ENCODE measurements at places on chromosomes 4 and X.

GRCh38 chrX:15675490-15675921 lies 10.9 kb upstream of the CLTRN start:
- DNase-seq, result peak; percentile 77

DNA sequence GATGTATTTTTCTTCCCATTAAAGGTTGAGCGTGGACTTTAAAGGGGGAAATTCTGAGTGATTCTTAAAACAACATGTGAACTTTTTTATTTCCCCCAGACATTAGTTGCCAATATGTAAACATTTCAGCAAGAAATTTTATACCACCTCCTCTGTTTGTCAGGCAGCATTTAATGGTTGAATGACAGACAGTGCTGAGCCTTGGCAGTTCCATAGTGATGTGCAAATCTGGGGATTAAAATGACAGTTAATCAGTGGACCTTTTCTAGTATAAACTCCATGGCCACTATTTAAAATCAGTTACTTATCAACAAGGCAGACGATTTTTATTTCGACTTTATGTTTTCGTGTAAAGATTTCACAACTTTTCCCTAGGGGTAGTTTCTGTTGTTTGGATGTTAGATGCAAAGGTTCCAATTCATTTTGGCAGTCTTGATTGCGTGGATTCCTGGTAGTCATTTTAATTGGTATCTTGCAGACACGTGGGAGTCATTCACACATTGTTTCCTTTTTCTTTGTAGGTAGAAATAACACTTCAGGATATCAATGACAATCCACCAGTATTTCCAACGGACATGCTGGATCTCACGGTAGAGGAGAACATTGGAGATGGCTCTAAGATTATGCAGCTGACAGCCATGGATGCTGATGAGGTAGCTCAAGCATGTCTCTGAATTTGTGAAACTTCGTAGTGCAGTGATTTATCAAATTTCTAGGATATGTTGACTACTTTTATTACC lies 83.7 kb downstream of the FAT4 start:
- DNase-seq, result no peak

DNA sequence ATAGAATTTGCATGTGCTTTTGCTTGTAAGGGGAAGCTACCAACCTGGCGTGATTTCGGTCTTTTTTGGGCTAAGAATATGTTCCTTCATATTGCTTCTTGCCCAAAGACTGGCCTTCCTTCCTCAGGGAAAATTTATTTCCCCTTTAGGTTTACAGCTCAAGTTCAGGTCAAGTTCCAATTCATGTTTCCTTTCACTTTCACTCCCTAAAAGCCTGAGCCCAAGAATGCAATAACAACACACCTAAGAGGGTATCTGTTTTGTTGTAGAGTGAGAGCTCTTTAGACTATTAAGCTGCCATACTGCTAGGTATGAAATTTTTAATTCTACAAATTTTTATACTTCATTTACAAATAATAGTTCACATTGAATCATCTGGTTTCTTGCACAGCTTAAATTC lies 299.6 kb downstream of the TLL1 start:
- DNase-seq, result no peak

DNA sequence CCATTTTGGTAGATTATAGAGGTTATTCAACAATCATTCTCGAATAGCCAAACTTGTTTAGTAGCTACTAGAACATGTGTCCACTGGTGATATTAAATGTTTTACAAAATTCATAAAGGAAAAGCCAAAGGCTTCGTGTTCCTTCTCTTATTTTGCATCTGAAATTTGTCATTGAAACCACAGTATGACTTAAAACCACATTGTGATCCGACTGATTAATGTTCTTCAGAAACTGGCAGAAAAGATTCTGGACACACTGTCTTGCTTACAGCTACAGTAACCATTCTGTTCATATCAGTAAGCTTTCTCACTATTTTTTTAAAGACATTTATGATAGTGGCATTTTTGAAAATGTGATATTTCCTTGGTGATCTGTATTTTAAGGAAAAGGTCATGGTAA lies 2.6 kb upstream of the SMARCA1 start:
- DNase-seq, result no peak

DNA sequence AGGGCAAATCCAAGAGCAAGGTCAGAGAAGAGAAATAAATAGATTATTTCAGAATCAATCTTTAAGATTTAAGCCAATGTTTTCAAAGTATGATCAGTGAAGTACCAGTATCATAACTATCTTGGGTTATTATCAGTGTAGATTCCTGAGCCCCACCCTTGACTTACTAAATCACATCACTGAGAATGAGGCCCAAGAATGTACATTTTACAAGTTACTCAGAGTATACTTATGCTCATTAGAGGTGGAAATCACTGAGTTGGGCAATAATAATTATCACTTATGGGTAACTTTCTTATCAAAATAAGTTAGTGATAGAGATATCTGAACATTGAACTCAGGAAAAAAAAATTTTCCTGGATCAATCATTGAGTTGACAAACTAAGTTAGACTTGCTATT lies 121.6 kb upstream of the NOCT start:
- DNase-seq, result no peak

DNA sequence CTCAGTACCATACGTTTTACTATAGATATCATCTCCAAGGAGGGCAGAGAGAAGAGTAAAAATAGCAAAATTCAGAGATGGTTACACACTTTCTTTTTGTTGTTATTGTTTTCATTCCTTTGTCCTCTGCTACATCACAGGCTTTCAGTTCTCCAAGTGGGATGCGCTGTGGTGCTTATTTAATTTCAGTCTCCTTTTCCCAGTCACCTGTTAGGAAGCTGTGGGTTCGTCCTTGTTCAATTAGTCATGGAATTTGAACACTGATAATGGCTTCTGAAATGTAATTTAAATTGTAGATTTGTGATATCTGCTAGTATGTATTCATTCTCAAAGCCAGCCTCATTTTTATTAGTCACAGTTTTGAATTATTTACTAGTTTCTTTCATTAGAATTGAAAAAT lies 38.8 kb upstream of the DHRSX start:
- no peak for DNase-seq

GRCh38 chrX:29792335-29792734 lies 423.0 kb upstream of the MAGEB2 start:
- no peak for DNase-seq

- DNase-seq, result no peak
Observed at GRCh38 chrX:113392355-113392754, 551.7 kb upstream of the AMOT start.

GRCh38 chrX:40392599-40392998 lies 188.2 kb upstream of the ATP6AP2 start:
- no peak for DNase-seq

DNA sequence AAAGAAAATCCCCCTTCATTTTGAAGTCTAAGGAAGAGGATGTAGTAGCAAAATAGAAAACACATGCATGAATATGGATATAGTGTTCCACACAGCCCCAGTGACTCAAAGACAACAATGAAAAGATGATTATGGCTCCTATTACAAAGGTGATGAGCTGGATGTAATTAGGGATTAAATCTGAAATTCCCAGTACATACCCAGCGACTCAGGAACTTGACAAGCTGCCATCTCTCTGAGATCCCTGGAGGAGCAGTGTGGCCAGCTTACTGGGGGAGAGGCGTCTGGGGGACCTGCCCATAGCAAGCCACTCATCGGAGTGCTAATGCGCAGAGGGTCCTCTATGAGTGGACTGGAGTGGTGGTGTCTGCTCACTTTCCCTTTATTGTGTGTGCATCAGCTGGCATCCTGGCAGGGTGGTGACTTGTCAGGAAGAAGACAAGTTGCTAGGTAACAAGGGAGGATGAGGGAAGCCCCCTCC lies 42.7 kb upstream of the MGST2 start:
- DNase-seq, result no peak

- DNase-seq, result no peak
Observed at GRCh38 chr4:170581322-170581721, 491.6 kb upstream of the AADAT start.

DNA sequence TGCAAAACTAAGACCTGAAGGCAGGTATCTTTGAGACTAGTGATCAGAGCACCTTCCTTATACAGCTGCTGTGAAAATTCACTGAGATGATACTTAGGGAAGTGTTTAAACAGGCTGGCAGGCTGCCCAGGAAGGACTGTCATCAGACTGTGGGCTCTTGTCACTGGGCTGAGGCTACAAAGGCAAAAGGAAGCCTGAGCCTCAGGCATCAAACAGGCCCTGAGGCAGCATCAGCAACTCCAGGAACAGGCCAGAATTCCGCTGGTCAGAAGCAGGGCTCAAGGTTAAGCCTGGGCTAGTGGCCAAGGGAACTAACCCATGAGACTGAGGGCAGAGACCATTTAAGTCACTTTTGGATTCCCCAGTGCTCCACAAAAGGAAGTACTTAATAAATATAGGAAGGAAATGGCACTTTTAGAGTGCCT lies 12.8 kb downstream of the PJA1 start:
- DNase-seq, result no peak

- DNase-seq, result no peak
Observed at GRCh38 chr4:163161536-163162205, 5.0 kb downstream of the NAF1 start.

DNA sequence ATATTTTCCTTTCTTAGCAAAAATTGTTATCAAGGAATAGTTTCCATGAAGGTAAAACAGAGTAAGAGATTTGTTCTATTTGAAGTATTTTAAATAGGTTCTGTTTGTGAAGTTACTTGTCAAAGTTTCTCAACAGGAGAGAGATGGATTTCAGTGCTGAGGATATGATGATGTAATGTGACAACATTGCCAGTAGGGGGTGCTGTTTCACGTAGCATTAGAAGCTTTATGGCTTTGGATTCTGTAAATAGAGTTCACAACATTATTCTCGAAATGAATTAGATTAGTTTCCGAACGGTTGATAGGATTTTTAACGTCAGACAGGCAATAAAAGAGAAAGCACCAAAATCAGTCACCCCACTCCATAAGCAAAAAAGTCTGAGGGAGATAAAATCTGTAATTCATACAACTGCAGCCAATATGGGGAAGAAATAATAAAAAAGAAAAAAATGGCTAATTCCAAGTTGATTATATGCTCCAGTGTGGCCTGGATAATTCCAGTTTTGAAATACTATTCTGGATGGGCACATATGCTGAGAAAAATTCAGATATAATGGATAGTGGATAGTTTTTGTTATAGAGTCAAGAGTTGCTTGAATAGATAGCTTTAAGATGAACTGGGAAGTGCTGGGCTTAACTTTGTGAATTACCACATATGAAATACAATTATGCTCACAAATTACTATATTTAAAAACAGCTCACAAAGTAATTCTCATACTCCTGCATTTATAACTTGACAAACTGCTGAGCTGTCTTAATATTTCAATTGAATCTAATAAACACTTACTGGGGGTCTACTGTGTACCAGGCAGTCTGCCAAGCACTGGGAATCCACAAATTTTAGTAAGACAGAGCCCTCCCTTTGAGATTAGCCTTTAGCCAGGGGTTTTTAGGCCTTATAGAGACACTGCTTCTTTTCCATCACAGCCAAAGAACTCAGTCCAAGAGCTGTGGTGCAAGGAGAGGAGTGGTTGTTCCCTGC lies 109.1 kb downstream of the GPAT3 start:
- DNase-seq, result no peak

- no peak for DNase-seq
Observed at GRCh38 chr4:8321220-8321619, 51.7 kb downstream of the HTRA3 start.

GRCh38 chrX:155612312-155613224 lies at the start of gene TMLHE:
TMLHE (minus strand) TSS chrX:155612952; CDS start chrX:155545276, 67,676 bp downstream.
- peak; percentile 24 for DNase-seq

- no peak for DNase-seq
Observed at GRCh38 chrX:18994713-18995112, 10.8 kb upstream of the PHKA2 start.

DNA sequence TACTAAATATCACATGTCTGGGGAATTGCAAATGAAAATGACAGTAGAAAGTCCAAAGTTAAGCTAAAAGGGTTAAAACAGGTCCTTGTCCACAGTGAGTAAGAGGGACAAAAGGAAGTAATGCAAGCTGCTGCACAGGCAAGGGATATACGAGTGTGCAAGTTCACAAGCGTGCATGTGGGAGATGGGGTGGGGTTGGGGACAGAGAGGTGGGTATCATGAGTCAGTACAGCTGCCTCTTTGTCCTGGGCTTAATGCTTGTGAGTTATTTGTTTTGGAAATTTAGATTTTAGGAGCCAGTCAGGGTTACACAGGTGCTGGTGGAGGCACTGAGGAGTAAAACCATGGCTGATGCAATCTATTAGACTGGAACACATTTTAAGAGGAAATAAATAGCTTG lies 3.3 kb upstream of the GPRASP2 start:
- no peak for DNase-seq

DNA sequence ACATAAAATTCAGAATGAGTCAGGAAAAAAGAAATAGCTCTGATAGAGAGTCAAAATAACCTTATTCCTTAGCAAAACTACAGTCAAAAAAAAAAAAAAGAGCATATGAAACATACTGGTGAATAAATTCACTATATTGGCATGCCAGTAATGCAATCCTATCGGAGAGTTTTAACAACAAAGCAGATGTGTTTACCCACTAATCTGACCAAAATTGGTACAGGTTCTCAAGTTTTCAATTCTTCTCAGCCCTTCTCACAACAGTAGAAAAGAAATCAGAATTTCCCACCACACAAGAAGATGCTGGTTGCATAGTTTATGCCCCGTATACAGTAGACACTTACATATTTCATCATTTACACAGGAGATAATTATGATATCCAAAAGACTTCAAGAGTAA lies 59.4 kb downstream of the LCORL start:
- no peak for DNase-seq

- DNase-seq, result no peak
Observed at GRCh38 chrX:105869701-105870100, 47.4 kb downstream of the NRK start.

DNA sequence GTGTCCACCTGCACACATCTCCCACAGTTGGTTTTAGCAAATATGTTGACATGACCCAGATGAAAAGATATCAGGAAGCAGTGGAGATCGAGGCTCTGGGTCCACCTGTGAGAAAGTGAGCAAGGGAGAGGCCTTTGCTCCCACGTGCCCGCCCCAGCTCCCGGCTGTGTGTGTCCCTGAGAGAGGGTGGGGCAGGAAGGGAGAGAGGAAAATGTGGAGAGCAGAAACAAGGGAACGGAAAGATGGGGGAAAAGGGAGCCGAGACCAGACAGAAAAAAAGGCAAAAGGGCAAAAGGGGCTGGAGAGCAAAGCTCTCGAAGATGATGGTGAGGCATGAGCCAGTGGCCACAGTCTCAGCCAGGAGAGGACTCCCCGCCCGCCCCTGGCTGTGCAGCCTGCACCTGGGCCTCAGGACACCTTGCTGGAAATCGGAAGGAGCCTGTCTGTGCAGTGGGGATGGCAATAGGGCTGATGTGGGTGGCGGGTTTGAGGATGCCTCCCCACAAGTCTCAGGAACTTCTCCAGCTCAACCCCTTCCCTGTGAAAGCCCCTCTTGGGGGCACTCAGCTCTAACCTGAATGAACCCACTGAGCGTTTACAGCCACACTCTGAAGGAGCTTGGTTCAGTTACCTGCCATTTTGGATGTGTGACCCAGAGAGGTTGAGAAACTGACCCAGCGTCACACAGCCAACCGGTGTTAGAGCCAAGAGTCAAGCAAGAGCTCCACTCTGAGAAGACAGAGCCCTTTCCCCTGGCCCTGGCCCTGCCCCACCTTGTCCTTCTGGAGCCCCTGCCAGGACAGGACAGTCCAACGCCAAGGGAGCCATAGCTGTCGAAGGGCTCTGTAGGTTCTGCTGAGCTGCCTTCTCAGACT lies 20.3 kb upstream of the MSX1 start:
- no peak for DNase-seq

Data from RWPE2 (cell line).